Stimulated activated CD8-positive, alpha-beta memory T cell treated with anti-CD3 and anti-CD28 coated beads, Interleukin-12 subunit alpha, Interleukin-12 subunit beta, amount 100 ng/mL, for 1 hour (primary cell): ENCODE measurements at places on chromosomes 6 and 20.

DNA sequence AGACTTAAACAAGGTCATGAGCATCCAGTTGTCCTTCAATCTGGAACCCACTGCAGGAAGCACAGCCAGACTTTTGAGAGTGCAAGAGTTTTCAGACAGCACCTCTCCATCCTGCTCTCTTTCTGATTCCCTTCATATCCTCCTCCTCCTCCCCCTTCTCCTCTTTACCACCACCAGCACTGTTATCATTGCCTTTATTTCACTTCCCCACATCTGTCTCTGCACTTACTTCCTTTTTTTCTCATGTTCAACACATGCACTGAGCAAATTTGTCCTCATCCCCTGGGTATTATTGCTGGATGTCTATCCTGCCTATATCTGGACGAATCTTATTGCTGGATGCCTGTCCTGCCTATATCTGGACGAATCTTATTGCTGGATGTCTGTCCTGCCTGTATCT is 554.8 kb downstream of the DHX35 start:
- DNase-seq: no peak

- no peak for DNase-seq
Measured at GRCh38 chr6:5277589-5277988, 16.3 kb downstream of the FARS2 start.

DNA sequence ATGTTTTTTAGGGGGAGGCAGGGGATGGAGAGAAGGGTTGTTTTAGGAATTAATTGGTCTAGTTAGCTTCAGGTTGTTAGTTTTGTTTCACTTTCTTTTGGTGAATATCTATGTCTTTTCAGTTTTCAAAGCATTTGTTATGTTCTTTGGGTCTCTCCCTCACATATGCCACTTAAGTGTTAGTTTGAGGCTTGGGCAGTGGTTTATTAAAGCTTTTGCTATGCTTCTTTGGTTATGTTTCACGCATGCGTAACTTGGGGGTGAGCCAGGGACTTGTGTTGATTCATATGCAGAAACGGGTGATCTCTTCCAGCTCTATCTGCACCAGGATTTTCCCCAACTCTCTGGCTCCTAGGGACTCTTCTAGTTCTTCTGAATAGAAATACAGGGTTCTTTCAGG is 11.4 kb upstream of the MMS22L start:
- no peak for DNase-seq

- DNase-seq: no peak
Measured at GRCh38 chr20:57193094-57193493, 73.3 kb downstream of the BMP7 start.

DNA sequence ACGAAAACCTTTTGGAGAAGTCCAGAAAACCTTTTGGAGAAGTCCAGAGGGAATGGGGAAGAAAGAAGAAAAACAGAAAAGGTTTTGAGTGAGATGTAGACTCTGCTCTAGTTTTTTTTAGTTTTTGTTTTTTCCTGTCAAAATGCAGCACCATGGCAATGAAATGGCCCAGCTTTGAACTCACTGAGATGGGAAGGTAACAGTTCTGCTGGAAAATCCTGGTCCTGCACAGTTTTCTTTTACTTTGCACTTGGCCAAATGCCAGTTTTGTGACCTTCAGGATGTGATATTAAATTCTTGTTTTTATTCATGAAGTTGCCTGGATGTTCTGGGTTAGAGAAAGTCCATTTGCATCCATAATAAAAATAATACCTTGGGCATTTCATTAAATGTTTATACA is 145.7 kb downstream of the CFAP61 start:
- DNase-seq: no peak

DNA sequence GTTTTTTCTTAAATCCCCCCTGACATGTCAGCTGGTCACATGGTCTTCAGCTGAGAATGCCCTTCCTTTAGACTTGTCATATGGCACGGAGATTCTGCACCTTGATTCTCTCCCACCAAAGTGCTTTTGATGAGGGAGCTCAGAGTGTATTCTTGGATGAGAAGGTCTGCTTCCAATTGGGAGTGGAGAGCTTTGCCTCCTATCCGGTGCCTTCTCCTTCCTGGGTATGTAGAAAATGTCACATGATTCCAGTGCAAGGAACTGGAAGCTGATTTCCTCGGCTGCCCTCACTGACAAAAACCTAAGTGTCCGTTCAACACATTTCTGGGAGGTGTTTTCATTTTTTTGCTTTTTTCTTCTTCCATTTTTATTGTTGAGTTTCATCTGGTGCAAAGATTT is 197.2 kb downstream of the TFAP2C start:
- no peak for DNase-seq

GRCh38 chr6:81373414-81373813 is 379.1 kb downstream of the TENT5A start:
- no peak for DNase-seq

DNA sequence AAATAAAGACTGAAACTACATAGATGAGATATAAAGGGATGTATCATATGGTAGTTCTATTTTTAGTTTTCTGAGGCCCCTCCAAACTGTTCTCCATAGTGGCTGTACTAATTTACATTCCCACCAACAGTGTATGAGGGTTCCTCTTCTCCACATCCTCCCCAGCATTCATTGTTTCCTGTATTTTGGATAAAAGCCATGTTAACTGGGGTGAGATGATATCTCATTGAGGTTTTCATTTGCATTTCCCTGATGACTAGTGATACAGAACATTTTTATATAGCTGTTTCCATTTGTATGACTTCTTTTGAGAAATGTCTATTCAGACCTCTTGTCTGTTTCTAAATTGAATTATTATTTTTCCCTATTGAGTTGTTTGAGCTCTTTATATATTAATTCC is 229.3 kb downstream of the RFPL4B start:
- no peak for DNase-seq

- DNase-seq: no peak
Measured at GRCh38 chr6:118306392-118307238, 241.5 kb upstream of the PLN start.

- DNase-seq: no peak
Measured at GRCh38 chr6:149443411-149444181, 41.2 kb downstream of the ZC3H12D start.

DNA sequence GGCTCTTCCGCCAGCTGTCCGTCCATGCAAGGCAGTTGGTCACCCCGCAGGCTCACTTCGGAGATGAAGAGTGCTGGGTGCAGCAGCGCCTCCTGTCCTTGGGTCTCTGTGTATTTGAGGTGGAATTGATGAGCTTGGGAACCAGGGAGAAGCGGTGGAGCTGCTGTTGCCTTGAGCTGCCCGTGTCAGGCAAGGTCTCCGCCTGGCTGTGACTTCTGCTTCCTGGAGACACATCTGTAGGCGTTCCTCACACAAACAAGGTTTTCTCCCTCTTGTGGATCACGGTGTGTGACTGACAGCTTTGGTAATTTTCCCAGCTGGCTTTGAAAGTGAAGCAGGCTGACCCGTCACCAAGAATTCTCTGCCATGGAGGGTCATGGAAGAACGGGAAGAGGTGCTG is 2.5 kb upstream of the SLC17A9 start:
- no peak for DNase-seq

DNA sequence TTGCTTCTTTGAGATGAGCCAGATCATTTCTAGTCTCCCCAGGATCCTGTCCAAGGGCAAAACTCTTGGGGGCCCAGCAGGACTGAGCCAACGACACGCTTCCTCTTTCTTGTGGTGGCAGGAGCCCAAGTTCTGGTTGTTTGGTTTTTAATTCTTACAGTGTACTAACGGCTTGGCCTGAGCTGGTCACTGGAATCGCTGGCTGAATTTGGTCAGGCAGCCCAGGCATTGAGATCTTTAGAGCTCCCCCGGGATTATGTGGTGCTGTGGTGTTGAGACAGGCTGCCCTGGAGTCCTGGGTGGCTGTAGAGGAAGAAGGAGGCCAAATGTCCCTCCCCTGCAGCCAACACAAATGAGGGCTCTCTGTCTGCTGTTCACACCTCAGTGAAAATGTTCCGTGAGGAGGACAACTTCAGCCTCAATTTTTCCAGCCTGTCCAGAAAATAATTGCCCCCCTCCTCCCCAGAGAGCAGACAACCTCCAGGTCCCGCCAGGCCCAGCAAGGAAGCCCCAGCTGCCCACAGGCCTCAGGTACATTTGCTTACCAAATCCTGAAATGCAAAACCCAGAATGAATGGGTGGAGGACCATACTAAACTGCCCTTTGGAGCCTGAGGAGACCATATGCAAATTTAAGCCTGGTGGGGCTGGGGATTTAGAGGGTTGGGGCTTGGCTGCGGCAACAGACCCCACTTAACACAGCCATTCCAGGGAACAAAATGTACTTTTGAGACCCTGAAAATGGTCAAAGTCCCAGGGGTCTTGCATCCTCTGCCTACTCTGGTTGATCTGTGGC is 23.6 kb downstream of the BNIP5 start:
- no peak for DNase-seq

GRCh38 chr20:47770935-47771334 is 14.3 kb downstream of the SULF2 start:
- DNase-seq: no peak

DNA sequence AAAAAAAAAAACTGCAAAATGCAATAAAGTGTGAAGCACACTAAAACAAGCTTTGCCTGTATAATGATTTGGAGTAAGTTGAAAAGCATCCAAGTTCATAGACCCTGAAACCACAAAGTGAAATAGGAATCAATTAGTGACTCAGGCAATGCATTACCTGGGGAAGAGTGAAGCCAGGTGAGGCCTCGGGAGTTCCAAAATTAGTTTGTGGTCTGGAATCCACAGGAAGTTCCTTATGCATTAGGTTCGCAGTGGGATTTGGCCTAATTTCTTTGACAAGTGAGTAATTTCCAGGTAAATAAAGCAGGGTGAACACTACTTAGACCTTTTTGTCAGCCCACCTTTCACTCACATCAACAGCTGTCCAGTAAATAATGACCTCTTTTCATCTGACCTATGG is 490.8 kb downstream of the CBLN4 start:
- DNase-seq: no peak

DNA sequence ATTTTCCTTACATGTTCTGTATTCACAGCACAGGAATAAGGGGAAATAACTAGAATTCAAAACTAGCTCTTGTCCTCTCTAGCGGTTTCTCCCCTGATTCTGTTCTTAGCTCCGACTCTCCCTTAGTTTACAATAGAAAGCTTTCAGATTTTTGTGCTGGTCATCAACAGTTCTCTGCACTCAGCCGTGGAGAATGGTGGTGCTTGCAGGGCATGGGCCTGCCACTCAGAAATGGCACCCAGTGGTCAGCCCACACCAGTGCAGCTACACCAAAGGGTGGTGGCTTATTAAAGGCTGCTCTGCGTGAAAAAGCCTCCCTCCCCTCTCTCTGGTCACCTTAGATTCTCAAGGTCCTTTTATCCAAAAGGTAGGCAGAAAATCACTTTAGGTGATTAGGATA is 123.5 kb downstream of the SASH1 start:
- DNase-seq: no peak

DNA sequence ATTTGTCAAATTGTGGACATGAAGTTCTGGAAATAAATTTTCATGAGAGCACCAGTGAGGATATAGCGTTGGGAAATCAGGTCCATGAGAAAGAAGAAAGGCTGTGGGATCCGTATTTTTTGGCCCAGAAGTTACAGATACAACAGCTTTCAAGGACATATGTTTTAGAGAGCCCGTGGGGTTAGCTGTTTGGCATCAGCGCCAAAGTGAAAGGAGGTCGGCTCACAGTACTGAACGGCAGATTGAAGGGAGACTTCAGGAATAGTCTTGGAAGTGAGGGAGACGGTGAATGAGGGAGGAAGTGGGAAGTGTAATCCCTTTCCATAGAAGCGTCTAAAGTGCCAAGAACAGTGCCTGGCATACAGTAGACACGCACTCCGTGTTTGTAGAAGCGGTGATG is 31.8 kb downstream of the ZDHHC14 start:
- no peak for DNase-seq
